Activated CD4-positive, CD25-positive, alpha-beta regulatory T cell treated with anti-CD3 and anti-CD28 coated beads, Interleukin-2, amount 50 U/mL, for 24 hours (primary cell): ENCODE measurements at places on chromosomes 7 and 10.

DNA sequence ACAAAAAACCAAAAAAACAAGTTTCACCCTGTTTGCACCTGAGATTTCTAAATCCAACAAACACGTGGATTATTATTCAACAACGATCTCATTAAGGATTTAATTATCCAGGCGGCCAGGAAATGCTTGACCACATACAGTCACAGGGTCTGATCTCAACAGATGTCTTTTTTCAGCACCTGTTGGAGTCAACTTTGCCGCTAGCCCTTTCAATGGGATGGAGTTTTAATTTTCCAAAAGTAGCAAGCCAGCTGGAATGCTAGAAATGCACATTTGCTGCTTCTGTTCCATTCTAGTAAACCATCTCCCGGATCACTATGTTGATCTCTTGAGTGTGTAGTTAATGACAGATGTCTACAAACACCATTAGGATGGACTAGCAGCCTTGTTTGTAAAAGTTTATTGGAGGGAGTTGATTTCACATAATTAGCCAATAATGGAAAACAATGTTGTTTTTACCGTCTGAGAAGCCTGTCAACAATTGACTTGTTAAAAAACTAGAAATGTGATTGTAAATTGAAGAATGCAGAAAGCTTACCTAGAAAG lies 64.2 kb upstream of the DKK1 start:
- ATAC-seq: no peak

DNA sequence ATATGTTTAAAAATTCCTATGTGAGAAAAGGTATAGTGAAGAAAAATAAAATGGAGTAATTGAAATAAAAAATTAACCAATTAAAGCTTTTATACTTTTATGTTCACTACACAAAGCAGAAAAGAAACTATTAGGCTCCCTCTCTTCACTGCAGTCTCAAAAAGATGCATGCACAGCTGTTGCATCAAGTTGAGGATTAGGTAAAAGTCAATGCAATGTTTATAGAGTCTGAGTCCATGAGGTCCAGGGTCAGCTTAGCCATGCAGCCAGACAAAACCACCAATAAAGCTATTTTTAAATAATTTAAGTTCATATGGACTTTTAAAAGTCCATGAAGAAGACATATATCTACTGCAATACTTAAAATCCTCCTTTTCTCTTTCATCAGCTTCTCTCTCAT lies 31.1 kb upstream of the ING3 start:
- ATAC-seq: no peak

- no peak for ATAC-seq
Observed at GRCh38 chr7:103988468-103989199, 824 bp downstream of the RELN start.

DNA sequence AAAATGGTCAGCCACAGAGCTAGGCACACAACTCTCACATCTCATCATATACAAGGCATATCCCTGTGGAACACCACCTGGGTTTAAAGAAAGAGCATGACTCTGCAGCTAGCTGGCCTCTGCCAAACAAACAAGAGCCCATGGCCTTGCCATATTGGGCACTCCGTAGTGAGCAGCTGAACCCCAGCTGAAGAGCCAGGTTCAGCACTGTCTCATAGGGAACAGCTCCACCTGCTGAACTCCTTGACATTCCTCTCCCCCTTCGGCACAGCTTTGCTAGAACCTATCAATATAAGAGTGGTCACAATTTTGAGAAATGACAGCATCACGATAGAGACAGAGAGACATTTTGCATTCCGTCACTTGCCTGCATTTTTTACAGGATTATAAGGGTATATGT lies 20.0 kb downstream of the SORCS1 start:
- ATAC-seq: no peak

- ATAC-seq: no peak
Observed at GRCh38 chr10:104139221-104139620, 17.2 kb downstream of the SFR1 start.

- ATAC-seq: no peak
Observed at GRCh38 chr10:96663797-96664196, 56.5 kb downstream of the PIK3AP1 start.

DNA sequence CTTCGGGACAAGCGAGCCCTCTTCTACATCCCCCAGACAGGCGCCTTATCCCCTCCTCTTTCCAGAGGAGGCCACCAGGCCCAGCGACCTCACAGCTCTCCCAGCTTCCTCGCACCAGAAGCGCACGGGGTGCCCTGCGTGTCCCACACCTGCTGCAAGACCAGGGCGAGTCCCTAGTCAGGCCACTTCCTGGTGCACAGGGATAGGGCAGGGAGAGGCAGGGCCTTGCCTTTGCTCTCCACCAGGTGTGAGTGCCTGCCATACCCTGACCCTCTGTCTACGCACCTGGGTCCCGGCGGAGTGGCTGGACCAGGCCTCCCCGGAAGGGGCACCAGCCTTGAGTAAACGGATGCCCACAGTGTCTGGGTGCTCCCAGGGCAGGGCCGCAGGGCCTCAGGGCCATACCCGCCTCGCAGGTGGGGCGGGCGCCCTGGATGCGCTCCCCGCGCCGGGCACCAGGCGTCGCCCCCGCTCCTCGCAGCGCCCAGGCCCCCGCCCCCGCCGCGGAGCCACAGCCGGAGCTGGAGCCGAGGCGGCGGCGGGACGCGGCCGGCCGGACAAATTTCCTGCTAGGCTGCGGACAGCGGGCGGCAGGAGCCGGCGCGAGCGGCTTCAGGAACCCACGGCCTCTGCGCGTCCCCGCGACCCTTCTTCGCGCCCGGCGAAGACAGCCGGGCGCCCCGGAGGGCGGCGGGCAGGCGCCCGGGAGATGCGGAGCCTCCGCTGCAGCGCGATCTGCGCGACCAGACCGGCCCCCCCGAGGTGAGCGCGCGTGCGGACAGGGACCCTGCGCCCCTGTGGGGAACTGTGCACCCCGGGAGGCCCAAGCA lies at the start of gene PTPRE:
Gene PTPRE, plus strand, starts transcription at position 556 of the 830 bp plus-strand sequence. CDS start 133,779 bp downstream, outside the sequence.
- ATAC-seq: peak; percentile 94

GRCh38 chr7:134798155-134798554 lies 18.7 kb downstream of the CALD1 start:
- no peak for ATAC-seq
